Stimulated activated CD4-positive, alpha-beta T cell treated with anti-CD3 and anti-CD28 coated beads, TNF-alpha, amount 100 ng/mL, for 48 hours (primary cell): ENCODE measurements at places on chromosomes 3 and 15.

- no peak for DNase-seq
Observed at GRCh38 chr3:35921718-35922117, 282.4 kb downstream of the ARPP21 start.

- DNase-seq: no peak
Observed at GRCh38 chr3:189588475-189589178, 42.6 kb upstream of the TP63 start.

GRCh38 chr15:89441295-89441812 is 55.0 kb downstream of the RHCG start:
- no peak for DNase-seq

GRCh38 chr3:48155122-48155521 is 33.1 kb downstream of the CDC25A start:
- no peak for DNase-seq

DNA sequence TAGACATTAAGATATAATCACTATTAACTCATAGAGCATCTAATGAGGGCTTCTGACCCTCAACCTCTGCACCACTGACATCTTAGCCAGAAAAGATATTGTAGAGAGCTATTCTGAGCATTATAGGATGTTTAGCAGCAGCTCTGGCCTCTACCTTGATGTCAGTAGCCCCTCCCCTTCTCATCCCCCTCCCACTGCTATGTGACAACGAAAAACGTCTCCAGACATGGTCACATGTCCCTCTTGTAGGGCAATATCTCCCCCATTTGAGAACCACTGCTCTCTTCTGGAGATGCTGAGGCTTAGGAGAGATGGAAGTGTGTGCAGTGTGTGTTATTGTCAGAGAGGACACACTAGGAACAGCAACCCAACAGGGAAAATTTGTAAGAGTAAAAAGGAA is 242.3 kb downstream of the FEZF2 start:
- no peak for DNase-seq

DNA sequence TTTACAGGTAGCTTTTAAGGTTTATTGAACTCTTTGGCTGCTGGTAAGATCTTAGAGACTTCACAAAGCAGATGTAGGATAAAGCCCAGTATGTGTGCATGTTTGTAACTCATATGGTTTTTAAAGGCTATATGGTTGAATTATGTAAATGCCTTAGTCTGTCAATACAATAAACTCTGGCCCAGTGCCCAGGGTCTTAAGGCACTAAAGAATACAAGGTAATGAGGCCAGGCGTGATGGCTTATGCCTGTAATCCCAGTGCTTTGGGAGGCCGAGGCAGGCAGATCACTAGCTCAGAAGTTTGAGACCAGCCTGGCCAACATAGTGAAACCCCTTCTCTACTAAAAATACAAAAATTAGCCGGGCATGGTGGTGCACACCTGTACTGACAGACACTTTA is 170.3 kb upstream of the CGNL1 start:
- no peak for DNase-seq

DNA sequence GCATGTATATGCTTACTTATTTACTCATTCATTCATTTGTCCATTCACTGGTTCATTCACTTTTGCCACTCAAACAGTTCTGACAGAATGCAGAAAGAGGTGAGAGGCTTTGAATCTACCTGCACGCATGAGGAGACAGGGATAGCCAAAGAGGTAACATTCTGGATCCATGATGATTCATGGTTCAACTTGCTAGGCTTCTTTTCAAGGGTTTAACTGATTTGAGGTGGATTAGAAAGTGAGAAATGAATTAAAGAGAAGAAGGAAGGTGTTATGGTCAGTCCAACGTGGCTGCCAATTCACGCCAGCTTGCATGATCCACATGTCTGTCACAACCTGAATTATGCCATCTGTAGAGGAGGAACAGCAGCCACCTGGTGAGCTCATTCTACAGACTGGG is 260.6 kb downstream of the ARRDC4 start:
- DNase-seq: no peak

GRCh38 chr3:194281766-194282165 is 69.4 kb downstream of the CPN2 start:
- DNase-seq: no peak

- no peak for DNase-seq
Observed at GRCh38 chr3:197003461-197004385, 25.9 kb downstream of the MELTF start.

DNA sequence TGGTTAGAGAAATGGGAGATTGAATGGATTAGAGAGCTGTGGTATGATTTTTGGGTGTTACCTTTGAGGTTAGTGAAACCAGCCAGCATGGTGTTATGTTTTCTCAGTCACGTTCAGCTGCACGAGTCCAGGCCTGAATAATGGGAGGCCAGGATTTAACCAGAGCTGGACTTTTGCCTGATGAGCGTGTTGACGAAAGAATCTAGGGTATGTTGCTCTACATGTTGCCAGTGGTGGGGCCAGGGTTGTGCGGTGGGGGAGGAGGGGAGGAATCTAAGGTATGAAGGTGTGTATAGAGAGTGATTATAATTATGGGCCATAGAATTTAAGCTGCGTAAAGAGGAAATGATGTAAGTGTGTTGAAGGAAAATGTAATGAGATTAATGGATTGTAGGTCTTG is 22.8 kb downstream of the MINDY2 start:
- DNase-seq: no peak

DNA sequence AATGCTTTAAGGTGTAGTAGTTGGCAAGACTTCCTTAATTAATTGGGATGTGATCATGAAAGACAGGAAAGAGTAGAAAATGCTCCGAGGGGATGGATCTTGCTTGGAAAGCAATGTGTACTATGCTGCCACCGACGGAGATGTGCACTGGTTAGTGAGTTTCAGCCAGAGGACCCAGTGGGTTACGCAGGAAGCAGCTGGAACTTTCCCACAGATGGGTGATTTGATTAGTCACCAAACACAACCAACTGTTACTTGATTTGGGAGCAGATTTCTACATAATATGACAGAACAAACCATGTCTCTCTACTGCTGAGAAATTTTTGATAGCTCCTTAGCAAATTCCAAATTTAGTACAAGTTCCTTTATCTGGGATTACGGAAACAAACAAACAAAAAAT is 245.4 kb upstream of the MCTP2 start:
- no peak for DNase-seq

DNA sequence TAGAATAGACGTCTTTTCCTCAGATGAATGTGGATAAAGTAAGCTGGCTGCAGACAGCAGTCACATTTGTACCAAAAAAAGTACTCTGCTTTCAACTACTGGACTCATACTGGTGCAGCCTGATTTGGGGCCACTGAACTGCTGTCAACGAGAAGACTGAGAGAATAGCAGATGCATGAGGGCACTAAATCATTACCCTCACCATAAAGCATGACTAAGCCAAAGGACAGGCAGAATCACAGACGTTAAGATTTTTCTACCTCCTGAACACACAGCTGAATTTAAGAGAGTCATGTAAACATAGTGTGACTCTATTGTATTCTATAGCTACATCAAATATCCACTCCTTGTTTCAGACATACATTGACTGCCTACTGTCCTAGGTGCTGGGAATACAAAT is 67.8 kb upstream of the CDAN1 start:
- DNase-seq: no peak

DNA sequence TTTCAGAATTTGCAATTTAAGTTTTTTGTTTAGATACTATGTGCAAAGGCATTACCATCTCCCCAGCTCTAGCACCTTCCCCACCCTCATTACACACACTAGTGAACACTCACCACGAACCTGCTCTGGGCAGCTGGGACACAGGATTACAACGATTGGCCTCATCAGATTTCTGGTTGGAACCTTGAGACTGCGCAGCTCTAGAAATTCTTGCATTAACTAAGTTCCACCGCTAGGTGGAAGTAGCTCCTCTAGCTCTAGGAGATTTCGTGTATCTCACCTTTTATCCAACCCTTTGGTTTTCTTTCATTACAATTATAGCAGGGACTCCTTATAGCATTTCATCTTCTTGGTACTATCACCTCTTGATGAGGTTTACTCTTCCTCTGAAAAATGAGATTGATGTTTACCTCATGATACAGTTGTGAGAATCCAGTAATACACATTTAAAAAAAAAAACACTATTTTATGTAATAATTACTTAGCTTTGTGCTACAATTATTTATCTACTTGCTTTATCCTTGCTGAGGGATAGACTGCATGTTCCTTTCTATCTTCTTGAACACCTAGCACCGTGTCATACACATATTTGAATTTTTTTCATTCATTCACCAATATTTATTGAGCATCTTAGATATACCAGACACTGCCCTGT is 28.7 kb upstream of the PLOD2 start:
- DNase-seq: peak; percentile 5

GRCh38 chr3:52036829-52037228 is 19.5 kb downstream of the DUSP7 start:
- no peak for DNase-seq

DNA sequence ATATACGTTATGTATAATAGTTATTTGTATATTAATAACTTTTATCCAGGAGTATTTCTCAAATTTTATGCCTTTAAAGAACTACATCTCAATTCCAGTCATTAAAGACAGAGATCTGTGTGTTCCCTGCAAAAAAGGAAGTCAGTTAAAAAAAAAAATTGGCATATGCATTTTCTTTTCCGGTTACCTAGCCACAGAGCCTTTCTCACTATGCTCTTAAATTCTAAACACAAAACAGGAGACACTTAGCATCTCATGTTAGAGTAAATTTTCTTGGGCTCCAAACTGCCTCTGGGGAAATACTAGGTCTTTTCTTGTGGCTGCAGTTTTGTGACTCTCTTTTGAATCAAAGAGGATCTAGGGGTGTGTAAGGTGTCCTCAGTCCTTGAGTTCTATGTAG is 105.9 kb downstream of the KCNH8 start:
- DNase-seq: no peak

- no peak for DNase-seq
Observed at GRCh38 chr3:107421170-107421792, 44.0 kb downstream of the CCDC54 start.

DNA sequence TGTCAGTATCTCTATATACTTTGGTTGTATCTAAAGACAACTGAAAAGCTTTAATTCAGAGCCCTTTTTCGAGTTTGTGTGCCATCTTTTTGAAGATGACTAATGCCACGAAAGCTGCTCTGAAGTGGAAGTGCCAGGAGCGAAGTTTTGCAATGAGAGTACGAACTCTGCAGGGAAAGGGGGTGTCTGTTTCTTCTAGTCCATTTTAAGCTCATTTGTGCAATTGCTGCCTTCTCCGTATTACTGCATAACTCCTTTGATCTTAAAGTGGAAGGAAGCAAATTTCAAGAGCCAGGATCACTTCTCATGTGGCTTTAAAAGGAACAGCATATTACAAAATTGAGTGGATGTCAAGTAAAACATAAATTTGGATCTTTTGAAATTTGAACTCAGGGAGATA is 245.3 kb downstream of the FEZF2 start:
- DNase-seq: no peak

DNA sequence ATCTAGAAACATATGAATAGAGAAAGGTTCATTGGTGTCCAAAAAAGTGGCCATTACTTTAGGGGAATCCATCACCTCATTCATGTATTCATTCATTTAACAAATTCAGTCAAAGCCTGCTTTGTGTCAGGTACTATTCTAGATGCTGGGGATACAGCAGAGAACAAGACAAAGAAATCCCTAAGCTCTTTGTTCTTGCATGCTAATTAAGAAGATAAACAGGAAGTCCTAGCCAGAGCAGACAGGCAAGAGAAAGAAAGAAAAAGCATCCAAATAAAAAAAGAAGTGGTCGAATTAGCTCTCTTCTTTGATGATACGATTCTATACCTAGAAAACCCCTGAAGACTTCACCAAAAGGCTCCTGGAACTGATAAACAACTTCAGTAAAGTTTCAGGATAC is 12.4 kb upstream of the ZMAT3 start:
- DNase-seq: no peak

DNA sequence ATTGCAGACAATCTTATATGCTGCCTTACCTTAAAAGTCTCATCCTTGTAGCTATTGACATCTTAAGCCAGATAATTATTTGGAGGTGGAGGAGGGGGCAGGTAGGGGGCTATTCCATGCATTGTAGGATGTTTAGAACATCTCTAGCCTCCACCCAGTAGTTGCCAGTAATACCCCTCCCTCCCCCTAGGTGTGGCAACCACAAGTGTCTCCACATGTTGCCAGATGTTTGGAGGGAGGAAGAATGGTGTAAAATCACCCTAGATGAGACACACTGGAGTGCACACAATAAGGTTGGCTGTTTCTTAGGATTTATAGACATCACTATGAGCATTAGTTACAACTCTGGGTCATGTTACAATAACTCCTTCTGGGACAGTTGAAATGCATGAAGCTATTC is 27.4 kb downstream of the GORASP1 start:
- DNase-seq: no peak

DNA sequence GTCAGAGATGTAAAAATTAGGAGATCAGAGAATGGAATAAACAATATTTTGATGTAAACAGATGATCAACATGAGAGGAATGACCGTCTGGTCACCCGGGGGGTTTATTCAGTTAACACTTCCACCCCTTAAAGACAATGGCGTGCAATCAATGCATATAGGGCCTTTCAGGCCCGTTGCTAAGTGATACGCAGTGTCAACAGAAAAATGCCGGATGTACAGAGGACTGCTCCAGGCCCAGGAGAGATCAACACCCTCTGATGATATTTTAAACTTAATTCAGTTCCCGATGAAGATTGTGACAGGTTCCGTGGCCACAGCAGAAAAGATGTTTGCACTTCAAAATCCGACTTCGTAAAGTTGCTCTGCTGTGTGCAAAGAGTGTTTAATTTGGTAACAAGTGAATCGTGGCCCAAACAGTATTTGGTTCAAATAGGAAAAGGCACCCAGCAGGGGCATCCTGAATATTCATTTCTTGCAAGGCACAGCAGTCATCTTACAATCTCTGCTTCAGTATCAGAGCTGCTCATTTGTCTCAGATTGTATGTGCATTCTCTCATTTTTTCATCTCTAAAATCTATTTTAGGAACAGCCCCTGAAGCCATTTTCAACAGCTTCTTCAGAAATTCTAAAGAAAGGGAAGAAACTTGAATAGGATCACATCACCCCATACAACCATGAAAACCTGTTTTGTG is 72.6 kb downstream of the FOXB1 start:
- no peak for DNase-seq

DNA sequence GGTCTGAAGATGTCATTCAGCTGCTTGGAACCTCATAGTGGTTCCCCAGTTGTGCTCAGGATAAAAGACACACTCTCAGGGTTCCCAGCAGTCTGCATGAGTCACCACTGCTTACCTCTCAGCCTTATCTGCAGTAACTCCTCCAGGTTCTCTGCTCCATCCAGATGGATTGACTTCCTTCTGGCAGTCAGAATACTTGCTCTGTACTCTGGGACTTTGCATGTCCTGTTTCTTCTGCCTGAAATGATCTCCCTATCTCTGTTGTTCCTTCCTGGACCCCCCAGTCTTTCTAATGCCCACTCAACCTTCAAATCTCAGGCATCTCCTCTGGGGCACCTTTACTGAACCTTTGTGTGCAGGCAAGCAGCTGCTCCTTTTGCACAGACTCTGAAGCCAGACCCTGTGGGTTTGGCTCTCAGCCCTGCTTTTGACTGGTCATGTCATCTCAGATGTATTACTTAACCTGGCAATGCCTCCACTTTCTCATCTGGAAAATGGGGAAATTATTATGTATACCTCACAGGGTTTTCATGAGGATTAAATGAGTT is 38.4 kb downstream of the ITPR1 start:
- DNase-seq: no peak

GRCh38 chr15:70291305-70292075 is 193.8 kb upstream of the TLE3 start:
- no peak for DNase-seq
